ENCODE measurements at places on chromosomes 5 and 9. TPM values are rescaled to one million over a fixed set of nuclear protein-coding genes. Genes with fewer than 3 reads are reported as not detected.

The HTR1A gene
- not detected for polyA plus RNA-seq

DNA sequence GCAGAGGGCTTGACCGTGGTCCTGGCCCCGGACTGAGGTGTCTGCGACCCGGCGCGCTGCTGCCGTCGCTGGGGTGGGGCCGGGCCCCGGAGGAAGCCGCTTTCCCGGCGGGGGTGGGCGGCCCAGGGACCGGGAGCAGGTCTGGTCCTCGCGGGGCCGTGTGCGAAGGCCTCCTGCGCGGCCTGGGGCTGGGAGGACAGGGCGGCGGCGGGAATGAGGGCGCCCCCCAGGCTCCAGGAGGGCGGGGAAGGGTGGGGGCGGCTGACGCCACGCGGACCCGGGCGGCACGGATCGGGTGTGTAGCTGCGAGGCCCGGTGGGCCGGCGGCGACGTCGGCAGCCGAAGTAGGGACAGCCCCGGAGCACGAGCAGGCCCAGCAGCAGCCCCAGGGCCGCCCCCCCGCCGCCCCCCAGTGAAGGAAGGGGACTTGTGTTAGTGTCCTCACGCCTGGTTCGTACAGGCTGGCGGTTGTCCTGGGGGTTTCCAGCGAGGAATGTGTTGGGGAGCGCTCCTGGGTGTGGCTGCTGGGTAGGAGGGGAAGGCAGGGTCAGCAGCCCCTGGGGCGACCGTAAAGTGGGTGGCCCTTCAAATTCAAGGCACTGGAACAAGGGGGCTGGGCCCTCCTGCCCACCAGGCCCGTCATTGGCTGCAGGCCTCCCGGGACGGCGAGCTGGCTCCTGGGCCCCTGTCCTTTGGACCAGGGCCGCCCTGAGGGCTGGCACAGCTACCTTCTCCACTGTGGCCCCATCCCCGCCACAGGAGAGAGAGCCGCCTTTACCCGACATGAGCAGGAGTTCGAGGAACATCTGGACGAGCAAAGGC, 597 bp upstream of the TMEM250 start:
- H3K4me1 ChIP-seq, result peaks cover 25% of the 10 kb centered on the region
- peak overlapping the region; percentile 81 for H3K4me3 ChIP-seq
- peaks cover 18% of the 10 kb centered on the region for H3K36me3 ChIP-seq
- H3K27ac ChIP-seq, result peak overlapping the region; percentile 87
- no peaks in the 10 kb centered on the region for H3K27me3 ChIP-seq

- peaks cover 47% of the 10 kb centered on the region for H3K4me1 ChIP-seq
- H3K27ac ChIP-seq, result peak overlapping the region; percentile 23
Observed at GRCh38 chr5:109849478-109850088, 159.9 kb downstream of the MAN2A1 start.

The RORB gene
- not detected for polyA plus RNA-seq

DNA sequence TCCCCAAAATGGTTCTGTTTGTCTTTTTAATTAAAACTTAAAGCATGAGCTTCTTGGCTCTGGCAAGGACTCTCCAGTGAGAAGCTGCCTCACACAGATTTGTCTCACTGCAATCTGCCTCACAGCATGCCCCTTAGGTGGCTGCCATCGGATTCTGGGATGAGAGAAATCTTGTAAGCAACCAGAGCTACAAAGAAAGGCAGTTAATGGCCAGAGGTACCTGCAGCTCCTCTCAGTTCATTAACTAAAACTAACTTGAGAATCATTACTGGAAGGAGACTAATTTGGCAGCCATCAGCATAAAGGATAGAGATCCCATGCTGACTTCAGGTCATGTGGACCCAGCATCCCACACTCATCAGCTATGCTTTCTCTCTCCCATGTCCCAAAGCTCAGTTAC, 220.6 kb upstream of the DMAC1 start:
- H3K36me3 ChIP-seq, result no peaks in the 10 kb centered on the region
- no peaks in the 10 kb centered on the region for H3K4me1 ChIP-seq
- no peak overlapping the region for H3K27ac ChIP-seq

DNA sequence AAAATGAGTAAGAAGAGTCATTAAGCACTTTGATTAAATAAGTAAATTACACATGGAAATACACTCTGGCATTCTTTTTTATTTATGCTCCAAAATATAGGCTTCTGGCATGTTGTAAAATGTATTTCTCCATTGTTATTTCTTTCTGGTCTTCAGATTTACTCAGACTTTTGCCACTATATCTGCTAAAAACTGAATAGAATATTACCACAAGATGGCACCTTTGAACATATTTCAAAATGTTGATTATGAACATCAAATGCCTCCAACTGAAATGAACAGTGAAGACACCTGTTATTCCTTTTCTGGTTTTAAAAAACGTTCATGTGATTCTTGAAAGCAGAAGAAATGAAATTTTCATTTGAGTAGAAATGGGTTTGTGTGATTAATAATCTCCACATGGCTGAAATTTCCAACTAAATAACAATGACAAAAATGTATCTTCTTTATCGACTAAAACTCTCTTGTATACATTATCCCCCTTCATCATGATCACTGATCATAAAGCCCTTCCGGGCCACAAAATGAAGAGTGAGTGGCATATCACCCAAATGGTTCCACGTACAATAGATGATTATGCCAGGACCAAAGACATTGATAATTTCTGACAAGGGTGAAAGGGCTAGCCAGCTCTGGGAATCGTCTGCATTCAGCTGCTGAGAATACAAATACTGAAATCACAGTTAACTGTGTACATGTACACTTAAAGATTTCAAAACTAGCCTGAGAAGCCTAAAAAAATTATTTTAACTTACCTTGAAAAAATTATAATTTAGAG, 23.8 kb downstream of the TYRP1 start:
- H3K4me3 ChIP-seq, result no peak overlapping the region
- no peak overlapping the region for H3K27ac ChIP-seq

GRCh38 chr5:78816143-78816765, 167.7 kb upstream of the LHFPL2 start:
- no peak overlapping the region for H3K27ac ChIP-seq
- H3K27me3 ChIP-seq, result no peaks in the 10 kb centered on the region
- H3K4me1 ChIP-seq, result no peaks in the 10 kb centered on the region
- H3K36me3 ChIP-seq, result no peaks in the 10 kb centered on the region
- DNase-seq, result no peak
- no peak overlapping the region for H3K4me3 ChIP-seq

- no peaks in the 10 kb centered on the region for H3K4me1 ChIP-seq
- no peak overlapping the region for H3K27ac ChIP-seq
- no peak overlapping the region for H3K4me3 ChIP-seq
- DNase-seq, result no peak
Observed at GRCh38 chr5:125126050-125126449, 379.6 kb upstream of the ZNF608 start.

The SOX30 gene
- 0.17 TPM for polyA plus RNA-seq

DNA sequence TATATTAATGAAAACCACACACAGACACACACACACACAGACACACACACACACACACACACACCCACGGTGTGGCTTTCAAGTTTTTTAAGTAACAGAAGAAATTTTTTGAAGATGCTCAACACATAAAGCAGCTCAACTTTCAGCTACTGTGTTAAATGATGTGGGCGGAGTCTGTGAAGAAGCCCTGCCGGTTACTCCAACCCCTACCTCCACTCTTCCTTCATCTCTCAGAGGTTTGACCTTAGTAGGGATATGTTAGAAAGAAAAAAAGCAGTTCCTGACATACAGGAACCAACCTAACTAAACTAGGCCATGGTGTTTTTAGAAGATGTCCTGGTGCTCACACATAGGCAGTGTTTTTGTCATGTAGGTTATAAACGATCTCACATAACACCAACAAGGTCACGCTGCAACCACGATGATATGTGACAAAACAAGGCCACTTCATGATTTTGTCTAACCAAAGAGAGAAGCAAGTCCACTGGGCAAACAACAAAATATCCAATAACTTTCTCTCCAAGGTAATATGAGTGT, 112.8 kb downstream of the EMB start:
- H3K27me3 ChIP-seq, result no peaks in the 10 kb centered on the region
- peaks cover 9% of the 10 kb centered on the region for H3K4me1 ChIP-seq
- H3K36me3 ChIP-seq, result no peaks in the 10 kb centered on the region
- peak overlapping the region; percentile 7 for H3K4me3 ChIP-seq
- no peak for DNase-seq

The PCDHGA7 gene
- not detected for polyA plus RNA-seq

The SLC34A1 gene
- polyA plus RNA-seq, result not detected

The TMEM232 gene
- polyA plus RNA-seq, result 0.43 TPM

The FST gene
- polyA plus RNA-seq, result 0.55 TPM

The CCNJL gene
- polyA plus RNA-seq, result not detected

GRCh38 chr5:176740131-176740701, 70.1 kb upstream of the UNC5A start:
- H3K4me1 ChIP-seq, result no peaks in the 10 kb centered on the region
- DNase-seq, result no peak
- no peak overlapping the region for H3K27ac ChIP-seq
- H3K27me3 ChIP-seq, result peaks cover 9% of the 10 kb centered on the region
- H3K36me3 ChIP-seq, result no peaks in the 10 kb centered on the region

GRCh38 chr5:147093138-147093537, 141.7 kb upstream of the STK32A start:
- no peaks in the 10 kb centered on the region for H3K4me1 ChIP-seq
- DNase-seq, result no peak
- no peaks in the 10 kb centered on the region for H3K36me3 ChIP-seq
- no peak overlapping the region for H3K4me3 ChIP-seq

GRCh38 chr5:150945486-150945885, 40.7 kb upstream of the ZNF300 start:
- no peak for DNase-seq
- H3K4me1 ChIP-seq, result no peaks in the 10 kb centered on the region
- H3K36me3 ChIP-seq, result no peaks in the 10 kb centered on the region

DNA sequence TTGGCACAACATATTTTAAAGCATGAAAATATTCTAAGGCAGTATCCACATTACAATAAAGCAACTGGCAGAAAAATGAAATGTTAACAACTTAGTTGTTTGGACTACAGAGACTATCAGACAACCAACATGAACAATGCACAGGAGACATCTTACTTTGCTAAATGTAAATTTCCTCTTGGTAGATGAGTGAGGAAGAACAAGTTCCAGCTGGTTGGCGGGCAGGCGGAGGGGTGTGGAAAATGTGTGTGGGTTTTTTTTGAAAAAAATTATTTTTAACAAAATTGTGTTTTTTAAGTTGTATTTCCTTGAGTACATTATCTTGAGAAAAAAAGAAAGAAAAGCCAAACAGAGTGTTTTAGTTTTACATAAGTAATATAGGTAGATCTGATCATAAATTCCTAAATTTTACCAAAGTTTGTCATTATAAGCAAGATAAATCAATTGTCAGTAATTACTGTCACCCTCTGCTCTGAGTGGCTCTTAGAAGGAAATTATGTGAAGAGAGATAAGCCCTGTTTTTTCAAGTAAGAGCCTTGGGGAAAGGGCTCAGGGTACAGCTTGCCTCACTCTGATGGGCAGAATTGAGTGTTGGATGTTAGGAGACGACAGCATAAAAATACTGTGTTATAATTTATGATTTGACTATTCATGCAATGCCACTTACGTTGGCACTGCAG, 42.5 kb downstream of the TMEM167A start:
- no peaks in the 10 kb centered on the region for H3K36me3 ChIP-seq
- no peak for DNase-seq
- H3K4me1 ChIP-seq, result no peaks in the 10 kb centered on the region
- H3K27me3 ChIP-seq, result no peaks in the 10 kb centered on the region
- no peak overlapping the region for H3K4me3 ChIP-seq
- no peak overlapping the region for H3K27ac ChIP-seq

The ST8SIA4 gene
- polyA plus RNA-seq, result 5.8 TPM

The GNA14 gene
- polyA plus RNA-seq, result not detected

DNA sequence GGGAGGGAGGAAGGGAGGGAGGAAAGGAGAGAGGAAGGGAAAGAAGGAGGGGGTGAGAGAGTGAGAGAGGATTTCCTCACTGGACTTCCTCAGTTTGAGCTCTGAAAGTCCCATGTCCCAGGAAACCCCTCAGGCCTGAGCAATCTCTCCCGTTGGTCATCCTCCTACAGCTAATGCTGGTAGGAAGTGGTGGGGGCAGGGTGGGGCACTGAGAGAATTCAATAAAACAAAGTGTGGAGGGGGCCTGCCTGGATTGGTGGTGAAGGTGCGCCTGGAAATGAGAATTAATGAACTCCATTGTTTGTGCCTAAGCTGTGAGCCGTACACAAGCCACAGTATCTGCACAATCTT, 195.0 kb downstream of the RGS3 start:
- no peaks in the 10 kb centered on the region for H3K4me1 ChIP-seq
- H3K27ac ChIP-seq, result no peak overlapping the region
- no peak overlapping the region for H3K4me3 ChIP-seq
- no peaks in the 10 kb centered on the region for H3K36me3 ChIP-seq
- no peak for DNase-seq

DNA sequence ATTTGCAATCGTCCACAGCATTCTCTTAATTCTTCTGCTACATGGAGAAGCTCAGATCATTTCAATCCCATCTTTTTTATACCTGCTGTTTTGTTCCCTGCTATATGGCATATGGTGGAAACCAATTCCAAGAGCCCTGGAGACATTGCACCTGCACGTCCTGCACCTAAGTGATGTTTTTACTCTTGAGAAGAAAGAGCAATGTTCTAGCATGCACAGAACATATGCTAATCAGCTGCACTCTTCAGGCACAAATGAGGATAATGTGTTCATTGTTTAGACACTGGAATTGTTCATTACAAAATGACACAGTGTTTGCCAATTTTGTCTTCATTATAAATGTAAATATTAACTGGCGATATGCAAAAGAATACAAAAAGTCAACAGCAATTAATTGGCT, 935.8 kb downstream of the TLE4 start:
- H3K36me3 ChIP-seq, result no peaks in the 10 kb centered on the region
- no peaks in the 10 kb centered on the region for H3K4me1 ChIP-seq
- no peak for DNase-seq
- H3K4me3 ChIP-seq, result no peak overlapping the region
- no peaks in the 10 kb centered on the region for H3K27me3 ChIP-seq

DNA sequence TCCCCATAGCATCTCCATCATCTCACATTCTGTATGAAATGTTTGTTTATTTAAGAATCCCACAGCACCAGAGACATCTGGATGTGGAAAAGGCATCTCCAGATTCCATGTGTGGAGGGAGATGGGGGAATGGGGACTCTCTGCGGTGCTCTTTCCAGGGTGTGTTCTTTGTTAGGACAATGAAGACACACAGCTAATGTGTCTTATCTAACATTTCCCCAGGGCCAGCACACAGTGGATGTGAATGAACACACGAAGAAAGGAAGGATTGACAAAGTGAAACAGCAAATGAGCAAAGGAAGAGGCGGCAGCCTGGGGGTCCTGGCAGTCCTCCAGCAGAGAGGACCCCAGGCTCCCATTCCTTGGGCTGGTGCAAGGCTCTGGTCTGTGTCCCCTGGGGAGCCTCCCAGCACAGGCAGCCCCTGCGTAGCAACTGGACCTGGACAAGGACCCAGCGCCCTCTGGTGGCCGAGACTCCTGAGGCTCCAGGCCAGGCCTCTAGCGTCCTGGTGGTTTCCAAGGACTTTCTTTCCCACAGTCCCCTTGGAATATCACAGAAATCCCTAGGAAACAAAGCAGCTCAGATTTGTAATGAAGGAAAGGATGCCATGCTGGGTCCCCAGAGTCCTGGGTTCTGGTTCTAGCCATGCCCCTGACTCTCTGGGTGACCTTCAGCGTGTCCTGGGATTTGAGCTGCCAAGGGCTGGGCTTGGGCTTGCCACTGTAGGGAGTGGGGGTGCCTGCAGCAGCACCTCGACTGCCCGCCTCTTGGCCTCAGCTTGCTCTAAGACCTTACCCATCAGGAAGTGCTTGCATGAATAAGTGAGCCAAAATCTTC, 3.5 kb upstream of the PDLIM7 start:
- DNase-seq, result peak; percentile 73
- H3K27me3 ChIP-seq, result no peaks in the 10 kb centered on the region
- H3K27ac ChIP-seq, result no peak overlapping the region
- no peak overlapping the region for H3K4me3 ChIP-seq
- H3K36me3 ChIP-seq, result no peaks in the 10 kb centered on the region

GRCh38 chr5:175711472-175712312, 53.8 kb downstream of the HRH2 start:
- no peaks in the 10 kb centered on the region for H3K4me1 ChIP-seq
- peaks cover 32% of the 10 kb centered on the region for H3K36me3 ChIP-seq
- no peaks in the 10 kb centered on the region for H3K27me3 ChIP-seq
- H3K27ac ChIP-seq, result no peak overlapping the region
- DNase-seq, result no peak
- H3K4me3 ChIP-seq, result no peak overlapping the region

All from naive thymus-derived CD4-positive, alpha-beta T cell (primary cell).